Stimulated activated CD4-positive, alpha-beta T cell treated with anti-CD3 and anti-CD28 coated beads, Interleukin-15, amount 100 ng/mL, for 1 hour (primary cell): ENCODE measurements at places on chromosomes 6 and 20.

DNA sequence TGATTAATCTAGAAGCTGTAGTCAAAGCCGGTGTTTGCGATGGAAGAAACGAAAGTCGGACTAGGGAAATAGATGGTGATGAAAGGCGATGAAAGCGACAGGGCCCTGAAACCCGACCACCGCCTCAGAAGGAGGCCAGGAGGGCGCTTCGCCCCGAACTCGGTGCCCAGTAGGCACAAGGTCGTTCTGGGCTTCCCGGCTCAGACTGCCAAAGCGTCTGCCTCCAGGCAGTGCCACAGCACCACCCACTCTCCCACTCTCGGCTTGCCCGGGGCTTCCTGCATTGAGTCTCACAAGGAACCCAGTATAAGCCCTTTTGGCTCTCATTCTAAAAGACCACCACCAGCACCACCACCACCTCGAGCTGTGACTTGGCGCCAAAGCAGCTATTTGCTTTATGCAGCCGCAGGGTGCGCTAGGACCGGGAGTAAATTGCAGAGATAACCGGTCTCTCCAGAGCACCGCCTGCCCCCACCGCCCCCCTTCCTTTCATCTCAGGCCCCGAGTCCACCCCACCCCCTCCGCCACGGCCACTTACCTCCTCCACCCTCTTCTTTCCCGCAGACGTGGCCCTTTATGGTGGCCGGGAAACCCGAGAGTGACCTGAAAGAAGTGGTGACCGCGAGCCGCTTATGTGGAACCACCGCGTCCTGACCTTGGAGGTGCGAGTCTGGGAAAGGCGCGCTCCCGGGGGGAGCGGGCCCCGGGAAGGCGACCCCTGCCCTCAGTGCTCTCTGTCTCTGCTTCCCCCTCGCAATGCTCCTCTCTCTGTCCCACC lies 2.4 kb downstream of the TCF21 start:
- DNase-seq = no peak

- DNase-seq = no peak
Measured at GRCh38 chr6:23184351-23184750, 615.0 kb downstream of the HDGFL1 start.

DNA sequence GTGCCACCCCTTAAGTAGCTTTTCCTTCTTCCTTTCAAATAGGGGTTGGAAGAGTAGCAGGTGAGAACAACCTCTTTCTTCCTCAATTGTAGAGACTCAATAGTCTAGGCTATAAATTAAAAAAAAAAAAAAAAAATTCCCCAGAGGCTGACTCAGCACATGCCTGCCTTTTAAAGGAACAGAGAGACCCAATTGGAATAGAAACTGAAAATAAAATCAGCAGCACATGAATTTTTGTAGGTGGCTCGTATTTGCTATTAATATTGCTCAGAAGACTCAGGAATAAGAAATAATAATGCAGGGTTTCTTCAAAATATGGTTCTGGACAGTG lies 19.3 kb downstream of the TOP1 start:
- DNase-seq = no peak

- DNase-seq = no peak
Measured at GRCh38 chr6:148430897-148431296, 88.3 kb downstream of the SASH1 start.

DNA sequence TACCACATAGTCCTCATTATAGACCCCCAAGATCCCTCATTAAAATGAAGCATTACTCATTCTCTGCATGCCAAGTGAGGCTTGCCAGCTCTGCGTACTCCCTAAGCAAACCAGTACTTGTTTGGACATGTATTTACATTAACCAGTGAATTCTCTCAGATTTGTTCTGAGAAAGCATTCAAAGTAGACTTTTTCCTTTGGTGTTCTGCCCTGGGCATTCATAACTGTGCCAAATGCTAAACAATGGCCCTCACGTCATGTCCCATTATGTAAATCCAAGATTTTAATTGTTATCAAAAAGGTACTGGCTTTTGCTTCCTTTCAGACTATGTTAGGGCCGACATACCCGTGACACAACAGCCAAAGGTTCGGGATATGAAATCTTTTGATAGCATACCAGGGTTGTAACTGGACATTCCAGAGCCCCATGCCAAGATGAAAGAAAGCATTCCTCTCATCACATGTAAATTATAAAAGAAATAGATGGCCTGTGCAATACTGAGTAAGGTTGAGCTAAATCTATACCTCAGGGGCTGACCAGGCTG lies 164.2 kb downstream of the ADAT2 start:
- no peak for DNase-seq

GRCh38 chr6:72621291-72622093 lies at the start of gene KCNQ5:
TSS of gene KCNQ5 (plus strand) at chr6:72622064.
- DNase-seq = peak; percentile 10

DNA sequence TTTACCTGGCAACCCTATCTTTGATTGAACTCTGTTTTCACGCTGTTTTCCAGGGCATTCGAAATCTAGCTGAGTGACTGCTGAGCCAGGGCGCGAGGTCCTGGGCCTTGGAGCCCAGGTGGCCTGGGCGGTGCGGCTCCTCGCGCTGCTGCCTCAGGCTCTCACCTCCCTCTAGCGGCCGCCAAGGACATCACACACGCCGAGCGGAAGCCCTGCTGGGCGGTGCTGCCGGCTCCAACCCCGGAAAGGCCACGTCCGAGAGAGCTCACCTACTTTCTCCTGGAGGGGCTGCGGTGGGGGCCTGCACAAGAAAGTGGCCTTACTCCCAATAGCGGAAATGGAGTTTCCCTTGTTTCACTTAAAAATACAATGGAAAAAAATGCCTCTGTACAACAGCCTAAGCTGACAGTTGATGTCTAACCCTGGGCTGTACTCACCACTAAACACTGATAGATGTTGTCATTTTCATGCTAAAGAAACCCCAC lies 77.7 kb downstream of the ELOVL4 start:
- DNase-seq = peak; percentile 49

DNA sequence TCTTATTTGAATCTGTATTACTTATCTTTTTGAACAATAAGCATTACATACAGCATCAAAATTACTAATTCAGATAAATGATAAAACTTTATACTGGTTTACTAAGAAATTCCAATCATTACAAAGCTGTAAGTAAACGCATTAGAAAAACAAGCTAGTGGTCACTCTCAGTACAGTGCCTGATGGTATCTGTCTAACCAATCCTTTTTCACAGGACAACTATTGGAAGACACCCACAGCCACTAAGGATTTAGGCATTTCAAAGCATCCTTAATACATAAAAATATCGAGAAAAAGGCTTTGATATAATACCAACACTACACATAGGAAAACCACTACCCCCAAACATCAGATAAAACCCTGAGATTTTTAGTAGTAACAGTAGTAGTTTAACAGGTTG lies 2.6 kb downstream of the CD164 start:
- no peak for DNase-seq

DNA sequence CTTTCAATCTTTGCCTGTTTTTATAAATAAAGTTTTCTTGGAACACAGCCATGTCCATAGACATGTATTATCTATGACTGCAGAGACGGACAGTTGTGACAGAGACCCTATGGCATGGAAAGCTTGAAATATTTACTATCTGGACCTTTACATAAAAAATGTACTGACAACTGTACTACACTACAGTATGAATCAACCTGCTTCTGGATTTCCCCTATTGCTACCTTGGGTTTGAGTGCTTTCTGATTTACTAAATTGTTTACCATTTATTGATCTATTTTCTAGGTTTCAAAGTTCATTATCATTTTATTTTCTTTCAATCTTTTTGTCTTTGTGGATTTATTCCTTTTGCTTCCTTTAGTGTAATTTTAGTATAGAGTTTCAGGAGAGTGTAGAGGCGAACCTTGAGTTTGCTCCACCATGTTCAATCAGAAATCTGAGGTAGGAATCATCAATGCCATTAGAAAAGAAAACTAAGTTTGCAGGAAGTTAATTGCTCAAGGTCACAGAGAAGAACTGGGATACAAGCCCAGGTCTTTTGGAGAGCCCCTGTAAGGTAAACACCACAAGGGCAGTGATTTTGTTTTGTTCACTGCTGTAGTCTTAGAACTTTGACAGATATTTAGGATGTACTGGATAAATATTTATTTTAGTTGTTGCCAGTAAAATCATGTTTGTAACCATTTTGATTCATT lies 352.8 kb upstream of the SYNCRIP start:
- no peak for DNase-seq

DNA sequence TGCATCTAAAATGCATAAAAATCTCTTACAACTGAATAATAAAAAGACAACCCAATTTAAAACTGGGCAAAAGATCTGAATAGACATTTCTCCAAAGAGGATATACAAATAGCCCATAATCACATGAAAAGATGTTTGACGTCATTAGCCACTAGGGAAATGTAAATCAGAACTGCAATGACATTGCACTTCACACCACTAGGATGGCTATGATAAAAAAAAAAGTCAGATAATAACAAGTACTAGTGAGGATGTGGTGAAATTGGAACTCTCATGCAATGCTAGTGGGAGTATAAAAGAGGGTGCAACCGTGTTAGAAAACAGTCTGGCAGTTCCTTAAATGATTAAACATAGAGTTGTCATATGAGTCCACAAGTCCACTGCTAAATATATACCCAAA lies 24.3 kb upstream of the TBX18 start:
- no peak for DNase-seq

DNA sequence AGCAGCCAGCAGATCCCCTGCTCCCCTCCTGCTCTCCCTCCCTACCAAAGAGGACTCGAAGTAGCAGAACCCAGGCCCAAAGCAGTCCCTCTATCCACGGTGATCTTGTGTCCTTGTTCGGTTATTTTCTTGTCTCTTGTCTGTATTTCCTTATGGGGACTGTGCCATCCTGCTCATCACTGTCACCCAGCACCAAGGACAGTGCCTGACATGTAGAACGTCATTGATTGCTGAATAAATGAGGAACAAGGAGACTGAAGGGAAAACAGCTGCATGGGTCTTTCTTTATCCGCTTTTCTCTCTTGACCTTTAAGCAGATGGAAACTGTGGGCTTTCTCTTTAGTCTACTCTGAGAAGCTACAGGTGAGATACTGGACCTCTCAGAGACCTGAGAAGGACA lies 29.4 kb upstream of the ZNF831 start:
- no peak for DNase-seq

DNA sequence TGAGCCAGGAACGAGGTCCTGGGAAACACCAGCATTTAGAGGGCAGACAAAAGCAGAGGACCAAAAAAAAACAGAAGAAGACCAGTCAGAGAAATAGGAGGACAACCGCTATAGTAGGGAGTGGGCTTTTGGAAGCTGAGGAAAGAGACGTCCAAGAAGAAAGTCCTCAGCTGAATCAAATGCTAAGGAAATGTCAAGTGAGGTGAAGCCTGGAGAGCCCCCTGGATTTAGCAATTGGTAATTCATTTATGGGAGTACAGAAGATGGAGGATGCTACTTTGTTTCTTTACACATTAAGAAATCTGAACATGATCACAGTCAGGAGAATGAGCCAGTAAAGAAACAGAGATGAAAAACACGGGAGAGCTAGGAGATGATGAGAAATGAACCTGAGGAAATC lies 41.1 kb downstream of the LRP11 start:
- no peak for DNase-seq

DNA sequence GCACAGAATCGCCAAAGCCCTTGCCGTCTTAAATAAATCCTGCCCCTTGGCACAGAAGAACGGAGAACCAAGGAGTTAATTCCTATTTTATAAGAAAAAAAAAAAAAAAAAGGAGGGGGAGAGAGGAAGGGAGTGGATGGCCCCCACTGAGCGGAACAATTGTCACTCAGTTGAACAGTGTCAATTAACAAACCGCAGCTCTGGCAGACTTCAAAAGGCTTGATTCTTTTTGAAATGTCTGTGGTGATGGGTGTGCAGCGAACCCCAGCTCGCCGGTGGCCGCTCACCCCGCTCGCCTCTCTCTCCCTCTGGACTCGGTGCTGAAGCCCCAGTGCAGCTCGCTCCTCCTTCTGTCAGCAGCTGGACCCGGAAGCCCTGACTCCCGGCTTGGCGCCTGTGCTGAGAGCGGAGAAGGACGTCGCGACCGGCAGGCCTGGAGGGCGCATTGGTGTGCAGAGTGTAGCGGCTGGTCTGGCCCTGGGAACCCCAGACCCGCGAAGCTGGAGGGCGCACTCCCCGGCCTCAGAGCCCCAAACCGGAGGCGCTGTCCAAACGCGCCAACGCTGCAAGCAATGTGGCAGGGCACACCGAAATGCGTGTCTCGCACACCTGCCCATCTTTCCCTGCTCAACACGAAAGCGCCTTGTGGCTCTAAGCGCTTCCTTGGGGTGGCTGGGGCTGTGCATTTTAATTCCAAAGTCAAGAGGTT lies 3.4 kb downstream of the LINC00237 start:
- DNase-seq = no peak

DNA sequence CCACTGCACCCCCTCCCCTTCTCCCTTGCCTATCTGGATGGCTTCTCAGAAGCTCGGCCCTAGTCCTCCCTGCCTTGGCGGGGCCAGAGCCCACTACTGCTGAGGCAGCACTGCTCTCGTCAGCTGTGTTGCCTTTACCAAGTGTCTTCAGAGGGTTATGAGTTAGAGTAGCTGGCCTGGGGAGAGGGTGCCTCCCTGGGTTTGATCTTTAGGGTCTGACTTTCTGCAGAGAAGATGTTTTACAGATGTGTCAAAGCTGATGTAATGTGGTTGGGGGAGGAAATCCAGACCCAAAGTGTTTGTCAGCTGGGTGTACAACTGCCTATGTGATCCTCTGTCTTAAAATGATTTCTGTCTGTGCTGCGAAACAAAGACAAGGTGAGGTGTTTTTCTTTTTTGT lies 30.4 kb upstream of the PI16 start:
- DNase-seq = no peak

DNA sequence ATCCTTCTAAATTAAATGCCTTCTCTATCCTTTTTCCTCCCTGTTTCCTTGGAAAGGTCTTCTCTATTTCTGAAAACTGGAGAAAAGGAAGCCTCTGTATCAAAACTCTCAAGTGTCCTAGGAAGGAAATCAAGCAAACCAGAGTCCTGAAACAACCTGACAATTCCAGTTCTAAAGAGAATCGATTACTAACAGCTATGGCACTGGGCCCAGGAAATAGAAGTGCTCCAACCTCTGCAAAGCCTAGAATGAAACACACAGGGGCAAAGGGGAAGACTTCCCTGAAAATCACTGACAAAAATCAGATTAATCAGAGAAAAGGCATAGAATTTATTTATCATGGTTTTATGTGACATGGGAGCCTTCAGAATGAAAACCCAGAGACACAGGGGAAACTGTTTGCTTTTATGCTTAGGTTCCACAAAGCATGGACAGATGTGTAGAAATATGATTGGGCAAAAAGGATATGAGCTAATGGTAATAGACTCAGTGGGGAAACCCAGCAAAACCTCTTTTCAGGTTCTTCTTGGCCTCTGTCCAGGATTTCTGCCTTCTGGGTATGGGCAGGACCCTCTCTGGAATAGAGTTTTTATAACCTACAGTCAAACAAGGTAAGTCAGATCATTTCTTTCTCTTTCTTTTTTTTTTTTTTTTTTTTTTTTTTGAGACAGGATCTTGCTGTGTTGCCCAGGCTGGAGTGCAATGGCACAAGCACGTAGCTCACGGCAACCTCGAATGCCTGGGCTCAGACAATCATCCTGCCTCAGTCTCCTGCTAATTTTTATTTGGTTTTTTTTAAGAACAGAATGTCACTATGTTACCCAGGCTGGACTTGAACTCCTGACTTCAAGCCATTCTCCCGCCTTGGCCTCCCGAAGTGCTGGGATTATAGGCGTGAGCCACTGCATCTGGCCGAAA lies 91.7 kb downstream of the CD24 start:
- DNase-seq = no peak
